ENCODE measurements at places on chromosomes 16 and 17.
A peak's percentile ranks its signal among the peaks of the same experiment; 100 is the strongest.

- no peak for DNase-seq
Measured at GRCh38 chr17:58176200-58176599, 9.4 kb downstream of the OR4D2 start.

DNA sequence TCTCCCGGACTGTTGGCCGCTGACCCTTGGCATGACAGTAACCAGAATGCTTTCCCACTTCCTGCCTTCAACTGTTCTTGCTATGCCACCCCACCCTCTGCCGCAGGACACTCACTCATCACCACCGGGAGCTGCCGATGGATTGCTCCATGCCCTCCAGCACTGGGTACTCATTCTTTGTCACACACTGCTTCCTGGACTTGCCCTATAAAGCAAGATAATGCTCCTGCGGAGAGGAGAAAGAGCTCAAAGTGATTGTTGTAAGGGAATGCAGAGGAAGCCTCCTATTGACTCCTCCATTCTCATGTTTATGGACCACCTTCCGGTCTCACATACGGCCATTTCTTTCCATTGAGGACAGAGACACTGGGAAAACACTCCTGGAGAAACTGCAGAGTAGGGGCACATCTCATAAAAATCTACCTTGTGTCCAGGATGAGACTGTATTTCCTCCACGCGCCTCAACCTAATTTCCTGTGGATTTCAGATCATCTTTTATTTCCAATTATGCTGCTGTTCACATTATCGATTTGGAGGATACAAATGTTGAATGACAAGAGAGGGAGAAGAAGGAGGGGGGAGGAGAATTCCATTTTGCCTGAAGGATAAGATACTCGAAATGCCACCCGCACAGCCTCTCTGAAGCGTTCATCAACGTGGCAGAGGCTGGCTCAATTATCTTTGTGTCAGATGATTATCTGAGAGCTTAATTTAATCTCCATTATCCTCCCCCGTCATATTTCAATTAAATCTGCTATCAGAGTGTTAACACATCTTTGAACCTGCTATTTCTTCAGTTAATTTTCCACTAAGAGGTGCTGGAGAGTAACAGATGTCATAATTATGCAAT, 486.1 kb upstream of the SALL1 start:
- DNase-seq, result no peak

GRCh38 chr16:73384506-73385089, 336.7 kb upstream of the ZFHX3 start:
- no peak for DNase-seq

DNA sequence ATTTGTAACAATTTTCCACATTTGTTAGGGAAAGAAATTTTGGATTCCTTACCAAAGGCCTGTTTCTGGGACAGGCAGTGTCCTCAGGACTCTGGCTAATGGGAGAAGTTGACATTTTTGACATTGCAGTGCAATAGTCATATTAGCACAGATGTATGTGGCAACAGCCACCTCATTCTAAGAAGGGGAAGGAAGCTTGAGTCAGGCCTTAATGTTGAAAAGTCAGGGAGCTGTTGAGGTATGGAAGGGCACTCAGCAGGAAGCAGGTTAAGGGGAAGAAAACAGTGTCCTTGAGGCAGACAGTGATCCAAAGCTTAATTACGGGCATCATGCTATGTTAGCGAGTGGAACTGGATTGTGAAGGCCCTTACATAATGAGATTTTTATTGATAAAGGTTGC, 20.9 kb downstream of the AKTIP start:
- no peak for DNase-seq

- DNase-seq, result no peak
Measured at GRCh38 chr17:28485049-28485448, 11.6 kb downstream of the SLC13A2 start.

GRCh38 chr17:55784666-55785065, 33.8 kb downstream of the PCTP start:
- DNase-seq, result no peak

DNA sequence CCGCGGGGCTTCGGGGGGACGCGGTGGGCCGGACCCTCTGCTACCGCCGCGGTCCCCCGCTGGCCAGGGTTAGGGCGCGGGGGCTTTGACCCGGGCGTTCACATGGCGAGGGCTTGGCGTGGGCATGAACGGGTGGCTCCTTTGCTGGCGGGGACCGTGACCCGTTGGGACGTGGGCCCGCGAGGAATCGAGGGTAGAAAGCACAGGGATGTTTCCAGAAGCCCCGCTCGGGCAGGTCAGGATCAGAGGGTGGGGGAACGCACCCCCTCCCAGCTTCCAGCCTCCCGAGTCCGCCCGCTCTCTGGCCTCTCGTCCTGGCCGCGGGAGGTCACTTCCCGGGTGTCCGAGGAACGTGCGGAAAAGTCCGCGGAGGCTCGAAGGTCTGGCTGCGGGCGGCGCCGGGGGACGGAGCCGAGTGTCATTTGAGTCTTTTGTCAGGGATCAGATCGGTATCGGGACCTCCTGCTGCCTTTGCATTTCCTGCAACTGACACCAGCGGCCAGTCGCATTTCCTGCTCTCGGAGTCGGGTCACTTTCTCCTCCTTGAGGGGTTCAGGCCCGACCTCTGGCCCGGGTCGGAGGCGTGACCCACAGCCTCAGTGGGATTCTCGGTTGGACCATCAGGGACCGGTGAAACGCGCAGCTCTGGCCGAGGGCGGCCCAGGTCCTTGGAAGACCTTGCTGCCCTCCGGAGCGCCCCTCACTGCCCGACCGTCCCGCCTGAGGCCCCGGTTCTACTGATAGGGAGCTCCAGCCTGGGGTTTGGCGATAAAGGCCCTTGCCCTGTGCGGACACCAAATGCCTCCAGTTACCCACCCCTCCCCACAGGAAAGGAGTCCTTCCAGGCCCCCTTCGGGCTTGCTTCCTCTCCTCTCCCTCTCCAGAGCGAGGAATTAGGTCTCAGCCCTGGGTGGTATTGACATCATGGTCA, 702 bp upstream of the WNT3 start:
- no peak for DNase-seq

- no peak for DNase-seq
Measured at GRCh38 chr16:84832488-84833143, 12.8 kb downstream of the CRISPLD2 start.

- DNase-seq, result no peak
Measured at GRCh38 chr17:68425979-68426378, 31.3 kb downstream of the WIPI1 start.

DNA sequence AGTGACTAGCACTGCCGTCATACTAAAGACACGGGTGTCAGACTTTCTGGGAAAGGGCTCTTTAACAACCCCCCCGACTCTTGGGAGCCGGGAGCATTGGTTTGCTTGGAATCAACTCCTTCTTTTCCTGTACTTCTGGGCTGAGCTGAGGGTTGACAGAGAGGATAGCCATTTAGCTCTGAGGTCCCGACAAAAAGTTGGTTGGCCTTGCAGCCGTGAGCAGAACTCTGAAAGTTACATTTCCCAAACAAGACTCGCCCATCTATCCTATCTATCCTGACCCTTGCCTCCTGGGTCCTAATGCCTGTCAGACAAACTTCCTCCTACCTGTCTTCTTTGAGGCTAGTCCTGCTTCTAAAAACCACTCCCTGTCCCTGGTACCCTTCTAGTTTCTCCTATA, 460.8 kb upstream of the TOM1L1 start:
- DNase-seq, result no peak

DNA sequence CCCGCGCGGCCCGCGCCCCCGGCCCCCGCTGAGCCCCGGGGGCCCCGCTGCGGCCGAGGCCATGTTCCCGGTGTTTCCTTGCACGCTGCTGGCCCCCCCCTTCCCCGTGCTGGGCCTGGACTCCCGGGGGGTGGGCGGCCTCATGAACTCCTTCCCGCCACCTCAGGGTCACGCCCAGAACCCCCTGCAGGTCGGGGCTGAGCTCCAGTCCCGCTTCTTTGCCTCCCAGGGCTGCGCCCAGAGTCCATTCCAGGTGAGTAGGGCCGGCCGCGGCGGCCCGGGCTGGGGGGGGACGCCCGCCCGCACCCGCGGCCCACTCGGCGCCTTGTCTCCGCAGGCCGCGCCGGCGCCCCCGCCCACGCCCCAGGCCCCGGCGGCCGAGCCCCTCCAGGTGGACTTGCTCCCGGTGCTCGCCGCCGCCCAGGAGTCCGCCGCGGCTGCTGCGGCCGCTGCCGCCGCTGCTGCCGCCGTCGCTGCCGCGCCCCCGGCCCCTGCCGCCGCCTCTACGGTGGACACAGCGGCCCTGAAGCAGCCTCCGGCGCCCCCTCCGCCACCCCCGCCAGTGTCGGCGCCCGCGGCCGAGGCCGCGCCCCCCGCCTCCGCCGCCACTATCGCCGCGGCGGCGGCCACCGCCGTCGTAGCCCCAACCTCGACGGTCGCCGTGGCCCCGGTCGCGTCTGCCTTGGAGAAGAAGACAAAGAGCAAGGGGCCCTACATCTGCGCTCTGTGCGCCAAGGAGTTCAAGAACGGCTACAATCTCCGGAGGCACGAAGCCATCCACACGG, 504 bp downstream of the MAZ start:
- no peak for DNase-seq

DNA sequence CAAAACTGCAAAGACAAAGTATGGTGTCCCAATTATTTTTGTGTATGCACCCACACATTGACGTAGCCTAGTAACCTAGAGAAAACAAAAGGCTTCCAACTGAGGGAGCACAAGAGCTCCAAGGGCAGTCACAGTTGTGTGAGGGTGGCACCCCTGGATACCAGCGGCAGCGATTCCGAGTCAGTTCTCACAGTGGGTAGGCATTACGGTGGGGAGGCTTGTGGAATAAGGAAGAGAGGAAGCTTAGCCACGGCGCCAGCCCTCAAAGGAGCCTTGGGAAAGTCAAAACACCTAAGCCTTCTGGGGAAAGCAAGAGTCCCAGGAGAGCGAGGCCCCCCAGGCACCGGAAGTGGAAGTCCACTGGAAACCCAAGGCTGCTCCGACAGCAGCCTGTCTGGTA, 31.0 kb upstream of the ADCY9 start:
- no peak for DNase-seq

DNA sequence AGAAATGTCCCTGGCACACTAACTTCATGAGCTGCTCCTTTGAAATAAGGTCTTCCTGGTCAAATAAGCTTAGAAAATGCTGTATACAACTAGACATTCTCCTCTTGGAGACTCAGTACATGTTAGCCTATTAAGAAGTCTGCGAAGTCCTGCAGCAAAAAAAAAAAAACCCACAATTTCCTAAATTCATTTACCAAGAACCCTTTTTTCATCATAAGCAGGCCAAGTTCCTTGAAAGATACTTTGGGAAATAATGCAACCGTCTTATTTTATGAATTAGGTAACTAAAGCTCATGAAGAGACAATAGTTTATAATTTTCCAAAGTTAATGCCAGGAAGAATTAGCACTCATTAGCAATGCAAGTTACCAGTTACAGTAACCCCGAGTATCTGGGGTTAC, 49.0 kb upstream of the HAS3 start:
- no peak for DNase-seq

- no peak for DNase-seq
Measured at GRCh38 chr17:57481910-57482391, 225.6 kb downstream of the MSI2 start.

DNA sequence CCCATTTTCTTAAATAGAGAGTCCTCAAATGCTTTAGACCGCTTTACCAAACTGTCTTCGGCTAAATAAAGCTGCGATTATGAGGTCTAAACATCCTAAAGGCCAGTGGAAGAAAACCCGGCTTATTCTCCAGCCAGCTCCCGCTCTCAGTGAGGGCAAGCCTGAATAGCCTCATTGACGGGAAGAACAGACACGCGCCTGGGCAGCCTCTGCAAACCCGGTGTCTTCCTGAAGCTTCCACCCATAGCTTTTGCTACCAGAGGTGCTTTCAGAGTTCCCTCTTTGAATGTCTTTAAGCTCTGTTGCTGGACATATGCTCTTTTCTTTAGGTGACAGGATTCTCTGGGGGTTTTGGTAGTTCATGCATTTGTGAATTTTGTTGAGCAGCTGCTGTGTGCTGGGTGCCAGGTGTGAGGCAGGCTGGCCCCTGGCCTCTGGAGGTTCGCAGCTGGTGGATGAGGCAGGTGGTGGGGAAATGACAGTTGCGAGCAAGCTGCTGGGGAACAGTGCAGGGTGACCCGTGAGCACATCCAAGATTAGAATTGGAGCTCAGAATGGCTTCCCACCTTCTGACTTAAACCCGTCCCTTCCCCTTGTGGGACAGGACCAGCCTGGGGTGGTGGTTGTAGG, 44.7 kb downstream of the CRISPLD2 start:
- DNase-seq, result peak; percentile 93

DNA sequence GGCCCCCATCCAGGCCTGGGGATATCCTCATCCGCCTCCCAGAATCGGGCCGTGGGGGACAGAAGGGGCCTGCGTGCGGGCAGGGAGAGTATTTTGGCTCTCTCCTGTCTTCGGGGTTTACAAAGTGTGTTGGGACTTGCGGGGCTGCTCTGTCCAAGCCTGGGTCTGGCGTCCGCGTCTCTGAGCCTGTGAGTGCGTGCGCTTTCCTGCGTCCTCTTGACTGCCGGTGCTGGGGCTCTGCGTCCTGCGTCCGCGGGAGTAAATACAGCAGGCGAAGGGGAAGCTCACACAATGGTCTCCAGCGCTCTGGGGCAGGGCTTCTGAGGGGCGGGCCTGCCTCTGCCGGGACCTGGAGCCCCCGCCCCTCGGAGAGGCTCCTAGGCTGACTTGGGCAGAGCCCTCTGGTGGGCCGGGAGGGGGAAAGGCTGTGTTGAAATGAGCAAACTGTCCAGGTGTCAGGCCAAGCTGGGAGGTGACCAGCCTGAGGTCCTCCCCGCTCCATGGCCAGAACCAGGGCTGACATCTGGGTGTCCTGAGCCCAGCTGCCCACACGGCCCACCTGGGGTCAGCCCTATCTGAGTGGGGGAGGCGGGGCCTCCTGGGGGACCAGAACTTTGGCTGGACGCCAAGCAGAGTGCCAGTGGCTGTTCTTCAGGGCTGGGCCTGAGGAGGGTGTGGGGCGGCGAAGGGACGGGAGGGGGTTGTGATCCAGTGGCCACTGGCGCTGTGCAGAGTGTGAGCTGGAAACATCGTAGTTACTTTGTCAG, 233.6 kb downstream of the SEC14L1 start:
- DNase-seq, result no peak

- DNase-seq, result no peak
Measured at GRCh38 chr16:72940886-72941285, 107.0 kb downstream of the ZFHX3 start.

DNA sequence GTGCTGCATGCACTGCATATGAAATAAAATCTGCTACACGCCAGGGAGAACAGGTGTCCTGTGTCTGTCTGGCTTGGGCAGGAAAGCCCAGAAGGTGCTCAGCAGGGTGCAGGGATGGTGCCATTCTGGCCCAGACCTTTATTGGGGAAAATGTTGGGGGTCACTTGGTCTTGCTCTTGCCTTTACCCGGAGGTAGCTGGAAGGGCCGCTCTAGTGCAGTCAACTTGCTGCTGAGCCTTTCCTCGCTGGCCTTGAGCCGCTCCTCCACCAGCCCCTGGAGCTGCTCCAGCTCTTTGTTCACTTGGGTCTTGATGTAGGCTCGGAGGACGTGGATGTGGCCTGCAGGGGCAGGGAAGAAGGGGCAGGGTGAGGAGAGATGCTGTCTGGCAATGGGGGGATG, 4.5 kb downstream of the CFAP119 start:
- no peak for DNase-seq

- no peak for DNase-seq
Measured at GRCh38 chr17:45155483-45155882, 6.2 kb upstream of the HEXIM2 start.

Data from SHP77 treated with DMSO at 0.1 percent for 48 hours (cell line).